Body of pancreas (tissue), 4 donors: ENCODE measurements at places on chromosomes 12 and 14.

DNA sequence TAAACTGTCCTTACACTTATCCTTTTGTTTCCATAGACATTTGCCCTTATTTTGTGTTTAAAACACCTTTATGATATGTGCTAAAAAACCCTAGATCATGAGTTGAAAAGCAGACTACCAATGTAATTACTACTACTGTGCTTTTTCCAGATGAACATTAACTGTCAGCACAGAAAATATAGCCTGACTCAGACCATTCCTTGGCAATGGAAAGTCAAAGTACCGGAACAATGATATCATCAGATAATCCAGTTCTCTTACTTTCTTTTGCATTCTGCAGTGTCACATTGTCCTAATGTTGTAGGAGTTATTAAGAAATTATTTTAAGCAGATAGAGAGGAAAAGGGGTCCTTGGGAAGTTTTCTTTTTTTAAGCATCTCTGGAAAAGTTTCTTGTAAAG is 1189.0 kb upstream of the FLRT2 start:
- DNase-seq, result no peak

GRCh38 chr14:99391671-99392070 is 89.0 kb downstream of the SETD3 start:
- DNase-seq, result no peak

GRCh38 chr14:59318908-59319307 is 130.4 kb downstream of the DAAM1 start:
- DNase-seq, result no peak

DNA sequence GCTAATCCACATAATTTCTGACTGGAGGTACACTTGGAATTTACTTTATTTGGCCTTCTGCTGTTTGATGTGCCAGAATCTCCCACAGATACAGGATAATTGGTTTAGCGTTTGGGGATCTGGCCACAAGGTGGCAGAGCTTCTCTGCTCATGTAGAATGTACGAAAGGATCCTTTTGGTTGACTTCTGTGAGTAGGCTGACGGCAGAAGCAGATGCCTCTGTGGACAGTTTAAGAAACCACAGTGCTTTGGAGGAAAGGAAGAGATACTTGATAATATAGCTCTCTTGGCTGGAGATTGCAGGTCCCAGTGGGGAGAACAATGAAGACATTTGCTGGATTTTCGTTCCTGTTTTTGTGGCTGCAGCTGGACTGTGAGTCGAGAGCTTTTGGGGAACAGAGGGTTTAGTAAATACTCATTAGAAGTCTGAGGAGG is 75.3 kb upstream of the OR4E1 start:
- DNase-seq, result peak; percentile 59
